ENCODE measurements at places on chromosomes 13 and 19.

GRCh38 chr19:10079031-10079453 lies 7.1 kb upstream of the SHFL start:
- DNase-seq = no peak

DNA sequence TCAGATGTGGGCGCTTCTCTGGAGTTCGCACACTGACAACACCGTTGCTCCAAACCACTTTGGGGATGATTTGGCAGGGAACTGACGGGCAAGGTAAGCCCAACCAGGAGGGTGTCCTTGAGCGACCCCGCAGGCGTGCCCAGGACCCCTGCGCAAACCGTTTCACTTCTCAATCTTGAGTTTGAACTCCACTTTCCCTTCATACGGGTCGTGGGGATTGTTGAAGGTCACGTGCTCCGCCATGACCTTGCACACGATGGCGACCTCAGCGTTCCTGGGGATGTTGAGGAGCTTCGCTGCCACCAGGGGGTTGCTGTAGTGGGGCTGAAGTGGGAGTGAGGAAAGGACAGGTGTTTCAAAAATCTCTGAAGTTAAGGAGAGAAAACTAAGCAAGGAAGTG lies 8.8 kb downstream of the ATP4B start:
- no peak for DNase-seq

- DNase-seq = no peak
Observed at GRCh38 chr13:54185101-54185500, 1156.5 kb downstream of the OLFM4 start.

GRCh38 chr19:55647732-55648584 lies at the start of gene CCDC106:
Gene CCDC106 (plus strand): TSS chr19:55648212. CDS start chr19:55649047, 835 bp downstream.
- no peak for DNase-seq
